Tibial nerve (tissue), 4 donors: ENCODE measurements at places on chromosomes 5 and 9. TPM values are rescaled to one million over a fixed set of nuclear protein-coding genes. Genes with fewer than 3 reads are reported as not detected.

Gene SLC46A2
- total RNA-seq = 0.21 TPM

Gene F2RL1
- total RNA-seq = not detected

Gene OR1Q1
- total RNA-seq = not detected

Gene PLEKHG4B
- total RNA-seq = 0.42 TPM

Gene TIMD4
- total RNA-seq = not detected

Gene CDKN2B
- total RNA-seq = 18.2 TPM

Gene PTPN3
- total RNA-seq = 2.1 TPM

Gene BTNL3
- total RNA-seq = not detected

Gene SIT1
- total RNA-seq = not detected

Gene PDZD2
- 102 TPM for total RNA-seq

Gene CACFD1
- 9.8 TPM for total RNA-seq

DNA sequence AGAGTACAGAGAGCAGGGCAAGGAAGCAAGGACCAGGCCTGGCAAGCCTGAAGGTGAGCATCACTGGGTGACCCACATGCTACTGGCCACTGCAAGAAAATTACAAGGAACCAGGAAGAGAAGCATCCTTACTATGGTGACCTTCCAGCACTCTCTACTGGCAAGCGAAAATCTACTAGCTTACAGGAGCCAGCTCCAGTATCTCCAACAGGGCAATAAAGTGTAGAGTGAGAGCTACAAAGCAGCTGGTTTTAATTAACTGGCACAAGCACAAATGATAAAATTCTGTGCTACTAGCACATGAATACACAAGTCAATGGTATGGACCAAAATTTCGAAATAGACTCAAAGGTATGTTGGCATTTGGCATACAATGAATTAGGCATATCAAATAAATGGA lies 113.3 kb upstream of the CAST start:
- no peak overlapping the region for H3K27ac ChIP-seq
- no peak overlapping the region for H3K4me3 ChIP-seq
- no peaks in the 10 kb centered on the region for H3K4me1 ChIP-seq
- no peak for DNase-seq
- no peaks in the 10 kb centered on the region for H3K36me3 ChIP-seq

DNA sequence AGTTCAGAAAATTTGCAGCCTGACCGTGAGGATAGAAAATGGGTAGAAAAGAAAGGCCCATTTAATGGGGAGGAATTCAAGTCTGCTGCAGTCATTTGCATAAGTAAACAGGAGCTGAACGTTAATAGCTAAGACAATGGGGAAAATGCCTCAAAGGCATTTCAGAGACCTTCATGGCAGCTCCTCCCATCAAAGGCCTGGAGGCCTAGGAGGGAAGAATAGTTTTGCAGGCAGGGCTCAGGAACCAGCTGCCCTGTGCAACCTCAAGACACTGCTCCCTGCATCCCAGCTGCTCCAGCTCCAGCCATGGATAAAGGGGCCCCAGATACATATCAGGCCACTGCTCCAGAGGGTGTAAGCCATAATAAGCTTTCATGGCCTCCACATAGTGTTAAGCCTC lies 32.2 kb upstream of the CDH18 start:
- H3K27ac ChIP-seq = no peak overlapping the region
- no peaks in the 10 kb centered on the region for H3K4me1 ChIP-seq
- no peaks in the 10 kb centered on the region for H3K27me3 ChIP-seq
- H3K36me3 ChIP-seq = no peaks in the 10 kb centered on the region
- no peak for DNase-seq

GRCh38 chr5:157603333-157604190 lies 28.0 kb upstream of the ADAM19 start:
- H3K27ac ChIP-seq = no peak overlapping the region
- H3K27me3 ChIP-seq = no peaks in the 10 kb centered on the region
- no peaks in the 10 kb centered on the region for H3K36me3 ChIP-seq
- no peak overlapping the region for H3K4me3 ChIP-seq
- H3K4me1 ChIP-seq = peaks cover 5% of the 10 kb centered on the region
- DNase-seq = no peak

GRCh38 chr5:10301266-10301665 lies 6.4 kb downstream of the CMBL start:
- no peak overlapping the region for H3K4me3 ChIP-seq
- DNase-seq = no peak
- H3K27me3 ChIP-seq = no peaks in the 10 kb centered on the region
- H3K36me3 ChIP-seq = no peaks in the 10 kb centered on the region
- H3K27ac ChIP-seq = peak overlapping the region; percentile 51

- no peaks in the 10 kb centered on the region for H3K27me3 ChIP-seq
- no peak overlapping the region for H3K27ac ChIP-seq
- peaks cover 15% of the 10 kb centered on the region for H3K4me1 ChIP-seq
- no peak overlapping the region for H3K4me3 ChIP-seq
- DNase-seq = no peak
Observed at GRCh38 chr5:139901251-139901575, 105.6 kb downstream of the PSD2 start.

- H3K27me3 ChIP-seq = no peaks in the 10 kb centered on the region
- H3K27ac ChIP-seq = peak overlapping the region; percentile 49
- peaks cover 8% of the 10 kb centered on the region for H3K4me1 ChIP-seq
- H3K4me3 ChIP-seq = no peak overlapping the region
- DNase-seq = no peak
Observed at GRCh38 chr5:180053061-180053602, 18.4 kb downstream of the RNF130 start.

- H3K4me3 ChIP-seq = no peak overlapping the region
- DNase-seq = no peak
- H3K27me3 ChIP-seq = no peaks in the 10 kb centered on the region
- H3K36me3 ChIP-seq = no peaks in the 10 kb centered on the region
- H3K27ac ChIP-seq = no peak overlapping the region
Observed at GRCh38 chr9:110030632-110031031, 177.3 kb downstream of the C9orf152 start.

DNA sequence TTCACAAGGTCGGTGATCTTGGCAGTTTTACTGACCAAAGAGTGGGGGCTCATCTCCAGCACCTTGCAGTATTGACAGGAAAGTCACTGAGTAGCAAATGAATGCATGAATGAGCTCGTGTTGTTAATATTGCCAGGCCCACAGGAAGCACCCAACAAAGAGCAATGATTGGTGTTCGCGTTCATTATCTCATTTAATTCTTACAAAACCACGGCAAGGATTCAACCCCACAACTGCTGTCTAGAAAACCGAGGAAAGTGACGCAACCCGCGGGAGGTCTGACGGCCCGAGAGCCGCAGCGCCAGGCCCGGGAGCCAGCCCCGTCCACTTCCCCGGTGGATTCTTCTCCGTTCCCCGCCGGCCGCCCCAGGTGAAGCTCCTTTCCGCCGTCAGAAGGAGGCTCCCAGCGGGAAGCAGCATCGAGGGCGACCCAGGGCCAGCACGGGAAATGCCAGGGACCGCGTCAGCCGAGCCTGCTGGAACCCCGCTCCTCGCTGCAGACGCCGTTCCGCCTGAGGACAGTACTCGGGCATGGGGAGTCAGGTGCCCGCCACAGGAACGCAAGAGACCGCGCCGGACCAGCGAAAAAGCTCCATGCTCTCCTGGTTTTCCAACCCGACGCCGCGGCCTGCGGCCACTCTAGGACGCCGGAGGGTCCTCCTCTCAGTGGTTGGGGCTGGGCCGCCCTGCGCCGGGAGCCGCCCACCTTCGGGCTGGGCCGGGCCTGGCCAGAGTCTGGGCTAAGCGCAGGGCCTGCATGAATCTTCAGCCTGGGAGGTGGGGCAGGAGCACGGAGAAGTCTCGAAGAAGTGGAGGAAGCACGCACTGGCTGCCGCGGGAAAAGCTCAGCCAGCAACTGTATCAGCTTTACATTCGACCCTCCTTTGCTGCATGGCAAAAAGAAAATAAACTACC lies 19.8 kb upstream of the FER start:
- peak; percentile 83 for DNase-seq
- no peaks in the 10 kb centered on the region for H3K36me3 ChIP-seq
- H3K27me3 ChIP-seq = no peaks in the 10 kb centered on the region
- H3K4me3 ChIP-seq = peak overlapping the region; percentile 80

DNA sequence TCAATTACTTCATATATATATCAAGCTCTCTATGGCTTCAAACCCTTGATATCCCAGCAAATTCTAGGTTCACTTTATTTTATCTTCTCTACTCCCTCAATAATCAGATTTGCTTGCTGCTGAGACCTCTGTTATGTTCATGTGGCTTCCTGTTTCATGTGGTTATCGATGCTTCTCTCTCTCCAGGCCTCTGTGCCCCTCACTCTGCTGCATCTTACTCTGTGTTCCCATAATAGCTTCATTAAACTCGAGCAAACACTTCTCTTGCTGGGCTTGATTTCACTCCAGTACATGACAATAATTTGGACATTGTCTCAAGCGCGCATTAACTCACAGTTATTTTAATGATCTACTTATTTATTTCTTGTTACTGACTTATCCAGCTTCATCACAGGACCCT lies 798.8 kb downstream of the CDH9 start:
- no peak for DNase-seq
- H3K4me1 ChIP-seq = no peaks in the 10 kb centered on the region
- H3K27ac ChIP-seq = no peak overlapping the region
- no peaks in the 10 kb centered on the region for H3K36me3 ChIP-seq
- no peaks in the 10 kb centered on the region for H3K27me3 ChIP-seq

DNA sequence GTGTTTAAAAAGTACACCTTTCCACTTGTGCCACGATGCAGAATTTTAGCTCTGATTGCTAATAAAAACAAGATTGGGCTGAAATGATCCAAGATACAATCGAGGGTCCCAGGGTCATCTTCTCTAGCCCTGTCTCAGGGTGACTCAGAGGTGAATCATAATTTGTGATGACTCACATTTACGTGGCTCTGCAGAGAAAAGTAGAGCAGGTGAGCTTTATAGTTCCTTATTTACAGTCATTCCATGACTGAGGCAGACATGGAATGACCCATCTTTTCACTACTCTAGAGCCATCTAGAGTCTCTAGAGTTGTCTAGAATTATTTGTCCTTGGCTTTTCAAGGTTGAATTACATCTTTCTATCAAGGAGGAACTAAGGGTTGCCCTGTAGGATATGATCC lies 155.2 kb downstream of the GAS1 start:
- DNase-seq = no peak
- no peak overlapping the region for H3K4me3 ChIP-seq
- no peaks in the 10 kb centered on the region for H3K27me3 ChIP-seq
- peaks cover 9% of the 10 kb centered on the region for H3K4me1 ChIP-seq
- H3K36me3 ChIP-seq = no peaks in the 10 kb centered on the region

GRCh38 chr9:35908504-35909125 lies 675 bp upstream of the SPAAR start:
- no peaks in the 10 kb centered on the region for H3K36me3 ChIP-seq
- no peaks in the 10 kb centered on the region for H3K27me3 ChIP-seq
- H3K4me3 ChIP-seq = no peak overlapping the region
- DNase-seq = peak; percentile 36

DNA sequence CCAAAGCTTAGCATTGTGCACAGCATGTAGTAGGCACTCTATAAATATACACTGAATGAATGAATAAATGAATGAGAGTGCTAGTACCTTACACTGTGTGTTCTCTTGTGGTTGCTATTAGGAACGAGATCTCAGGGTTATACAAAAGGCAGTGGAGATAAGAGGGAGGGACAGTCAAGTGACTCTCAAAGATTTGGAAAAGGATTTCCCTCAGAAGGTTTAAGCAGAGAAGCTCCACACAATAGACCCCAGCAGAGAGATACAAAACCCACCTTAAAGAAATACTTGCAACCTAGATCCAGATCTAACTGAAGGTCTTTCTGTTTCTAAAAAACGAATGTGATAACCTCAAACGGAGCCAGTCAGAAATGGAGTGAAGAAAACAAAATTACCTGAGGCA lies 11.8 kb upstream of the EFNA5 start:
- no peak for DNase-seq
- no peaks in the 10 kb centered on the region for H3K27me3 ChIP-seq
- no peak overlapping the region for H3K27ac ChIP-seq
- no peak overlapping the region for H3K4me3 ChIP-seq
- no peaks in the 10 kb centered on the region for H3K4me1 ChIP-seq

GRCh38 chr5:120053841-120054240 lies 410.3 kb upstream of the PRR16 start:
- no peak for DNase-seq
- H3K36me3 ChIP-seq = no peaks in the 10 kb centered on the region
- H3K27me3 ChIP-seq = no peaks in the 10 kb centered on the region
- no peak overlapping the region for H3K4me3 ChIP-seq
- H3K4me1 ChIP-seq = no peaks in the 10 kb centered on the region

DNA sequence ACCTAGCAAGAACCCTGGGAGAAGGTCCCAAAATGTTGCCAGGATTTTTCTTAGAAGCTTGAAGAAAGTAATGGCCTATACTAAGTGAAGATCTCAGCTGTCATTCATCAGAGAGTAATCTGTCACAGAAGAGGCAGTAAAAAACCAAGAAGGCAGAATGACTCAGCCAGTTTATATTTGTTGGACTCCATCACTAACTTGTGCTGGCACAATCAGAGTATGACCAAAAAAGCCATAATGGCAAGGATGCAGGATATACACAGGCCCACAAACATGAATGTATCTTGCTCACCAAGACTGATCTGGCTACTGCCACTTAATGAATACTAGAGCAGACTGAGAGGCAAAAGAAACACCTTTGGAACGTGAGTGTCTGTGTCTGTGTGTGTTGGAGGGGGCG lies 104.0 kb upstream of the POU5F2 start:
- no peak overlapping the region for H3K4me3 ChIP-seq
- no peaks in the 10 kb centered on the region for H3K4me1 ChIP-seq
- H3K27ac ChIP-seq = no peak overlapping the region
- H3K36me3 ChIP-seq = peaks cover 26% of the 10 kb centered on the region

DNA sequence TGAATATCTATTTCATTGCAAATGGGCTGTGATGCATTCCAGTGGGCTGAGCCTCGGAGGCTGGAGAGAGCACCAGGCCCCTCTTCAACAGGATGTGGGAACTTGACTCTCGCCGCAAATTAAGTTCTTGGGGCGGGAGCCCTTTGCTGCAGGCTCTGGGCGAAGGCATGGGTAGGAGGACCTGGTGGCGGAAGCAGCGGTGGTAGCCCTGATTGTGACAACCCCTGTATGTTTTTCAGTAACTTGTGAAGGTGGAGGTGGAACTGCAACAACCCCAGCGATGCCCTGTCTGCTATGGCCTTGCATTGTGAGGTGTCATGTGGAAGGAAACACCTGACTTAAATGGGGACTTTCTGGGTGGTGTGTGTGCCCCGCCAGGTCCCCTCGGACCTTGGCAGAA lies 9.4 kb downstream of the FYB1 start:
- no peaks in the 10 kb centered on the region for H3K36me3 ChIP-seq
- no peak for DNase-seq
- no peak overlapping the region for H3K27ac ChIP-seq
- H3K4me1 ChIP-seq = no peaks in the 10 kb centered on the region
- H3K27me3 ChIP-seq = no peaks in the 10 kb centered on the region
- no peak overlapping the region for H3K4me3 ChIP-seq

- no peaks in the 10 kb centered on the region for H3K36me3 ChIP-seq
- H3K4me3 ChIP-seq = no peak overlapping the region
- DNase-seq = peak; percentile 37
- H3K27me3 ChIP-seq = no peaks in the 10 kb centered on the region
- no peaks in the 10 kb centered on the region for H3K4me1 ChIP-seq
Observed at GRCh38 chr9:83554278-83554677, 16.1 kb upstream of the FRMD3 start.

- no peak for DNase-seq
- H3K27ac ChIP-seq = no peak overlapping the region
- no peaks in the 10 kb centered on the region for H3K27me3 ChIP-seq
- H3K4me1 ChIP-seq = no peaks in the 10 kb centered on the region
Observed at GRCh38 chr9:79061752-79062616, 509.8 kb upstream of the TLE4 start.
